ENCODE measurements at places on chromosomes 5 and 9. TPM values are rescaled to one million over a fixed set of nuclear protein-coding genes. Genes with fewer than 3 reads are reported as not detected.

Gene SLC34A1
- total RNA-seq = not detected

GRCh38 chr5:6712142-6712576 lies 1.1 kb upstream of the TENT4A start:
- DNase-seq = peak; percentile 79

DNA sequence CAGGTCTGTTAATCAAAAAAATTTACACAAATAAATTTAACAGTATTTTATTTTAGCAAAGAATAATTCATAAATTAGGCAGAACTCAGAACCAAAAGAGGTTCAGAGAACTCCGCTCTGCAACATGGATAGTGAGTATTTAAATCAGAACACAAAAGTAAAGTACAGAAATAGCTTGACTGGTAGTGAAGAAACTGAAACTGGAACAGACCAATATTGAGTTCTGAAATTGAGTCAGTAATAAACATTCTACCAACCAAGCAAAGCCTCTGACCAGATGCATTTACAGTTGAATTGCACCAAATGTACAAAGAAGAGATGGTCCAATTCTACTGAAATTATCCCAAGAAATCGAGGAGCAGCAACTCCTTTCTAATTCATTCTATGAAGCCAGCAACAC lies 1542.8 kb downstream of the EFNA5 start:
- DNase-seq = no peak

DNA sequence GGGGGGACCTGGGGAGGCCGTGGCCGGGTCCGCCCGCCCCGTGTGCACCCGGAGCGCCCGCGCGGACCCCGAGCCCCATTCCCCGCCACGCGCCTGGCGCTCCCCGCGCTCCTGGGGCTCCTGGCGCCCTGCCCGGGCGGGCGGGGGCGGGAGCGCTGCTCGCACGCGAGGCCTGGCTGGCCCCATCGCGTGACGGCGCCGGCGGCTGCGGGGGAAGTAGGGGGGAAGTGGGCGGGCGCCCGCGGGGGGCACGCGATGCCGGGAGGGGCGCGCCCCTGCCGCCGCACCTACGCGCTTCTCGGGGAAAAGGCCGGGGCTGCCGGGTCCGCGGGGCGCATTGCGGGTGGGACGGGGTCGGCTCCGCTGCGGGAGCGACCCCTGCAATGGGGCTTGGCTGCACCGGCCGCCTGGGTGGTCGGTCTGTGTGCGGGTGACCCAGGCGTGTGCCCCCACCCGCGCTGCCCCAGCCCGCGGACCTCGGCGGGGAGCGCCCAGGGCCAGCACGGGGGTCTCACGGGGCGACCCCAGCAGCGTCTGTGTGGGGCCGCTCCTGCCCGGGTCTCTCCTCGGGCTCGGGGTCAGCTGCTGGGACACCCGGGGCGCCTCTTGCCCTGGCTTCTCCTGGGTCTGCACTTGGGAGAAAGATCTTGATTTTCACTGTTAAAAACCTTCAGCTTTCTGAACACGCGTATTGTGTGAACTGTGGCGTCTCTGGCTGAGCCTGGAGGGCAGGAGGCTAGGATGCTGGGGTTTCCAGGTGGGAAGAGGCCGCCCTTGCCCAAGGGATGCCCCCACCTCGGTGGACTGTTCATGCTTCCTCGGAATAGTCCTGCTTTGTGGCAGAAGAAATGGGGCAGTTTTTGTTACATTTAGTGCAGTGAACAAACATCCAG lies 52.4 kb downstream of the AHRR start:
- peak; percentile 75 for DNase-seq

Gene BRD3
- total RNA-seq = 38.4 TPM

DNA sequence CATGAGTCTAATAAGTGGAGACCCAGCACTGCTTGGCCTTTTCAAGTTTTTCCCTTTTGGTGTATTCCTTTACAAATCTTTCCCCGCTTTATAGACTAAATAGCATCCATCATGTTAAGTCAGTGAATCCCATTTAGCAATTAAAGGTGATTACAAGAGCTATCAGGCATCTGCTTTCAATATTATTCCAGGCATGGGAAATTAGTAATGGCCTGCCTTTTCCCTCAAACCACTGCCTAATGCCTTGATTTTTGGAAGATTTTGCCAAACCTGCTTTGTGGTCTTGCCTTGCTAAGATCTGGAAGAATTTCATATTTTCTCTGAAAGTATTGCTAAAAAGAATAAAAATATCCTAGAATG lies 102.8 kb upstream of the GNA14 start:
- no peak for DNase-seq

DNA sequence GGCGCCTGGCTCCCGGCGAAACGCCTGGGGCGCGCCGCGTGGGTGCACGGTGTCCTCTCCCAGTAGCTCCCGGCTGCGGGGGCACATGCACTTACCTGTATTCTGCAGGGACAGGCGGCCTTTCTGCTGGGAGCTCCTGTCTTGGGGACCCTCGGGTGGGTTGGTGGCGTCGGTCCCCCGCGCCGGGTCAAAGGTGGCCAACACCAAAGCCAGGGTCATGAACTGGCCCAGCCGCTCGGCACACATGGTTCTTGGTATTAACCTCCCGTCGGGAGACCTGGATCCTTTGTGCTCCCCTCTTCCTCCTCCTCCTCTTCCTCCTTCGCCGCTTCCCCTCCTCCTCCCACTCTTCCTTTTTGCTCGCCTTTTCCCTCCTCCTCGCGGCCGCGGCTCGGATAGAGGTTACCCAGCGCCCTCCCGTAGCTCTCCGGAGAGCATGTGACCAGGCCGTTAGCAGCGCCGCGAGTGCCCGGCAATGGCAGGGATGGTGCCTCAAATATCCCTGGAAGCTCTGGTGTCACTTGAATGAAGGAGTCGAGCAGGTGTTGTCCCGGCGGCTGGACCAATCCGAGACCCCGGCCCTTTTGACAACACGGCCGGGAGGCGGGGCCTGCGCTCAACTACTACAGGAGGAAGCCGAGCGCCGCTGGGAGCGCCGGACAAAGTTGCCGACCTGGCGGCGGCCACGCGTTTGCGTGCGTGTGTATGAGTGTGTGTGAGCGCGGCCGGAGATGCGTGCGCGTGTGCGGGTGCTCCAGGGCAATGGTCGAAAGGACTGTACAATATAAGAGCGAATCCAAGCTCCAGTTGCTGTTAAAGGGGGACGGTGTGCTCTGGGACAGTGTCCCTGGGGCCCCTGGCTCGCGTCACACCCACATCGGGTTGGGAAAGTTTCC lies at the start of gene STC2:
STC2 (minus strand) TSS at position 467 of the 896 bp plus-strand sequence; CDS start at position 246, 221 bp downstream.
- DNase-seq = no peak

DNA sequence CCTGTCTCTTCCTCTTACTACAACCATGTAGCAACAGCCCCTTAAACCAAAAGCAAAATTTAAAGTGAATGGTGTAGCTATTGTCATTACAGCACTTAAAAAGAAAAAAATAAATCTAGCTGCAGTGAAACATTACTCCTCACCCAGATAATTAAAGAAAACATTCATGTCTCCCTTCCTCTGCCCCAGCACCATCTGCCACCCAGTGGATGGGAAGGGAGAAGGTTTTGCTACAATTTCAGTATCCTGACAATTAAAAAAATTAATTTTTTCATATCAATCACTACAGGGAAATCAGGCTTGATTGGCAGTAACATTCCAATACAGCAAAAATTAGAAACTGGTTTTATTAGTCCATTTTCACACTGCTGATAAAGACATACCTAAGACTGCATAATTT lies 147.4 kb upstream of the PUM3 start:
- DNase-seq = no peak

Gene SAP30L
- total RNA-seq = 43.2 TPM

DNA sequence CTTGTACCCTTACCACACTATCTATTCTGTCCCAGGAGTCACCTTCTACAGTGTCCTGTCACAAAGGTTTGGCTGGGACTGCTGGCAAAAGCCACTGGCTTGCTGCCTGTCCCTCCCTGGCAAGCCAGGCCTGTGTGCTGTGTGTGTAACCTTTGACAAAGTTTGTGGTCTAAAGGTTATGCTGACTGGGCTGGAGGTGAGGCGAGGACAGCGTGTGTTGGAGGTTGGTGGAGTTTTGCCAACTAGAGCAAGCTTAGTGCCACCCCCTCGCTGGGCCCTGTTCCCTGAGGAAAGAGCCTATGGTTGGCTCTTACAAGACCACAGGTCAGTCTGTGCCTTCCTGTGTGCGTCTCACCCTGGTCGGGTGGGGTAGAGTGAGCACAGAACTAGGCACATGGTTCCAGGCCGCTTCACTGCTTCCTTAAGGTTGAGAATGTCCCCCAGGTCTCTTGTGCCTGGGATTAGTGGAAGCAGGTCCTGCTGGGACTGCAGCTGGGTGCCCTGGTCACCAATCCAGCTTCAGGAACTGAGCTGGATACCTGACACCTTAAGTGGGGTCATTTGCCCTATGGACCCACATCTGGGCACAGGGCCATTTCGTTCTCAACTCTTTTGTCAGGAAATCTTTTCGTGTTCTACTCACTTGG lies 152.2 kb downstream of the GADD45G start:
- no peak for DNase-seq

Gene PCDHGA3
- total RNA-seq = 1.7 TPM

Gene PLK2
- total RNA-seq = 41.1 TPM

Gene BRINP1
- total RNA-seq = 1.5 TPM

DNA sequence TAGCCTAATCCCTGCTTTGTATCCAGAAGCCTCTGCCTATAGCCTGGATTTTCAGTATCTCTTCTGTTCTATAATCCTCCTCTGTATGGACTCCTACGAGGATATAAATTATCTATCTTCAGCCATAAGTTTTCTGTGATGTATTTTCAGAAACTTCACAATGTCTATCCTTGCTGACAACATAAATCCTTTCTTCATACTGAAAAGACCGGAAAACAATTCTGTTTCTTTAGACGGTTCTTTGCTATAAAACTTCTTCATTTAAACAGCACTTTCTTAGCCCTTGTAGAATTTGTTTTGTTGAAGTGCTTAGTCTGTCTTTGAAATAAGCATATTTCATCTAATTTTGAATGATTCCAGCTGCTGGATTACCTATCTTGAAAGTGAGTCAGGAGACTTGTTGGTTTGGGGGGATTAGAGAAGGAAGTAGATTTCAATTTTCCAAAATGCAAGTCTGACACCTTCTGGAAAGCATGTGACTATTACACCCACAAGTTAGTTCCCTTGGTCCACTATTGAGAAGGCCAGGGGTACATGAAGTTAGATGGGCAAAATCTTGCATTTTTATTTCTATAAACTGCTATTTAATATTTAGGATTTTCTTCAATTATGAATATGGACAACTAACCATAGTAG lies 96.3 kb upstream of the RANBP3L start:
- no peak for DNase-seq

Gene NDUFS4
- 54.1 TPM for total RNA-seq

DNA sequence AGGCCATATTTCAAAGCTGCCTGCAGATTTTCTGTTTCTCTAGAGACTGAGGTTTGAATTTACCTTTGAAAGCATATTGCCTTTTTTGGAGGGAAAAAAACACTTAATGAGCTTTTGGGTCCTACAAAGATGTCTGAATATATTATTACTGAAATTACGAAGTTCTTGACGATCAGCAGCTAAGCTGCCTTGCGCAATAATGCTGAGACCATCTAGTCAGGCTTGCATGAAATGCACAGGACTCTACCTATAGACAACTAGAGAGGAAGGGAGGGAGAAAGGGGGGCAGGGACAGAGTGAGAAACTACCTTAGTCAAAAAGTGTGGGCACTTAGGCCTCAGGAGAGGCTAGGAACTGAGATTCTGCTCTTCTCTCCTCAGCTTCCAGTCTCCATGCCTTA lies 175.9 kb upstream of the KIF2A start:
- no peak for DNase-seq

GRCh38 chr5:86623785-86624483 lies 6.2 kb downstream of the COX7C start:
- DNase-seq = no peak

GRCh38 chr5:32099486-32100035 lies 74.6 kb downstream of the GOLPH3 start:
- no peak for DNase-seq

GRCh38 chr9:26870292-26870691 lies 22.3 kb downstream of the CAAP1 start:
- DNase-seq = no peak

DNA sequence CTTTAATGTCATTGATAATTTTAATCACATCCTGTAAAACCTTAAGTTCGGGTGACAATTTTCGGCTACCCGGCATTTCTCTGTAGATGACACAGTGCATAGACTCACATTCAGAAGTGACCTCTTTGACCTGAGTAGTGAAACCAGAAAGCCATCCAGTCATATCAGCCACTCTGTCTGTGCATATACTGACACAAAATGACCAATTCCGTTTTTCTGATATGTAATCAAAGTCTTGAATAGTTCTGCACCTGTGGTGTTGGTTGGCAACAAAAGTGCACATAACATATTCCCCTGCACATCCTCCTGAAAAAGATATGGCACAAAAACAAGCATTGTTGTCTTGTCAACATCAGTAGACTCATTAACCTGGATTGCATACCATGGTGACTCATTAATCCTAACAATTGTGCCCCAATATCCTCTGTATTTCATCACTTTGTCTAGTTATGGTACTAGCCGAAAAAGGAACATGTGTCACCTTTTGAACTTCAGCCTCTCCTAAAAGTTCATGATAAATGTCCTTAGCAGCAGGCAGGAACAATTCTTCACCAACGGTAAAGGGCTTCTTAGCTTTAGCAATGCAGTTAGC lies 4.6 kb upstream of the HNRNPA0 start:
- DNase-seq = no peak

DNA sequence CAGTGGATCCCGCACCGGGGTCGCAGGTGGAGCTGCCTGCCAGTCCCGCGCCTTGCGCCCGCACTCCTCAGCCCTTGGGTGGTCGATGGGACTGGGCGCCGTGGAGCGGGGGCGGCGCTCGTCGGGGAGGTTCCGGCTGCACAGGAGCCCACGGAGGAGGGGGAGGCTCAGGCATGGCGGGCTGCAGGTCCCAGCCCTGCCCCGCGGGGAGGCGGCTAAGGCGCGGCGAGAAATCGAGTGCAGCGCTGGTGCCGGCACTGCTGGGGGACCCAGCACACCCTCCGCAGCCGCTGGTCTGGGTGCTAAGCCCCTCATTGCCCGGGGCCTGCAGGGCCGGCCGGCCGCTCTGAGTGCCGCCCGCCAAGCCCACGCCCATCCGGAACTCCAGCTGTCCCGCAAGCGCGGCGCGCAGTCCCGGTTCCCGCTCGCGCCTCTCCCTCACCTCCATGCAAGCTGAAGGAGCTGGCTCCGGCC lies 120.6 kb upstream of the MEF2C start:
- DNase-seq = no peak

Gene FAM221B
- total RNA-seq = not detected

DNA sequence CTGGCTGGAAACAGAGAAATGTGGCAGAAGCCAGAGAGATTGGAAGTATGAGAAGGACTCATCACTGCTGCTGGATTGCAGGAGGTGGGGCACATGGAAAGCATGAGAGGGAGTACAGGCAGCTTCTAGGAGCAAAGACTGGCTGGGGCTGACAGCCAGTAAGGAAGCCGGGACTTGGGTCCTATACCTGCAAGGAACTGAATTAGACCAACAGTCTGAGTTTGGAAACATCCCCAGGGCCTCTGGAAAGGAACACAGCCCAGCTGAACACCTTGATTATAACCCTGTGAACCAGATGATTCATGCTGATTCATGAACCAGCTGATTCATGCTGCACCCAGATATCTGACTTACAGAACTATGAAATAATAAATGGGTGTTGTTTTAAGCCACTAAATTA lies 93.4 kb downstream of the OSTF1 start:
- DNase-seq = no peak

DNA sequence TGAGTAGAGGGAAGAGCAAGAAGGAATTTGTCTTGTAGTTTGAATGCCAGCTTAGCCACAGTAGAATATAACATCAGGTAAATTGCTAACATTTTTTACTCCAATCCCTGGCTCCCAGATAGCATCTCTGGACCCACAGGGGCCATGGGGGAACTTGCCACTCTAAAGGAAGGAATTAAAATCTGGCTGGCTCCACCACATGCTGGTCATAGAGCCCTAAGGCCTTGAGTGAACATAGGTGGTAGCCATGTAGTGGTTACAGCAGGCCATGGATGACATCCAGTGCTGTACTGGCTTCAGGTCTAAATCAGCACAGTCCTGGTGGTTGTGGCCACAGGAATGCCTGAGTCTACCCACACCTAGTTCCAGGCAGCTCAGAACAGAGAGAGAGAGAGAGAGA lies 109.9 kb upstream of the RGMB start:
- no peak for DNase-seq

Measured in upper lobe of right lung (tissue), 1 donor.